Progenitor cell of endocrine pancreas (in vitro differentiated cells): ENCODE measurements at places on chromosomes 4 and X. TPM values are rescaled to one million over a fixed set of nuclear protein-coding genes. Genes with fewer than 3 reads are reported as not detected.

DNA sequence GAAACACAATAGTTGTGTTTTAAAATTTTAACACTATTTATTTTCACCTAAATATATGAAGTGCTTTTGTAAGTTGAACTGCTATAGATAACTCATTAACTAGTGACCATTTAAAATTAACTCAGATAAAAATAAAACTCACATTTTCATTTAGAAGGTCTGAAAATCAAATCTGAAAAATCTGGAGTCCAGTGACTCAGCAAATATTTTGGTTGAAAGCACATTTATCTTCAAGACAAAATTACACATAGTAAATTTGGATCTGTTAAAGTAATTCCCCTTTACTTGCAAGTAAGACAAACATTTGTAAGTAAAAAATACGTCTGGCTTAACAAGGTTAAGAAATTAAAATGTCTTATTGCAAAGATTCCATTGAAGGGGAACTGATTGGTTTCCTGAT lies 589.1 kb downstream of the TRIML1 start:
- no peak for DNase-seq

- DNase-seq = no peak
Observed at GRCh38 chr4:118180776-118181175, 146.5 kb downstream of the NDST3 start.

The SPIN2A gene
- 1.8 and 2.2 TPM in 2 replicates for total RNA-seq

- DNase-seq = no peak
Observed at GRCh38 chr4:7665321-7665720, 230.6 kb upstream of the PSAPL1 start.

DNA sequence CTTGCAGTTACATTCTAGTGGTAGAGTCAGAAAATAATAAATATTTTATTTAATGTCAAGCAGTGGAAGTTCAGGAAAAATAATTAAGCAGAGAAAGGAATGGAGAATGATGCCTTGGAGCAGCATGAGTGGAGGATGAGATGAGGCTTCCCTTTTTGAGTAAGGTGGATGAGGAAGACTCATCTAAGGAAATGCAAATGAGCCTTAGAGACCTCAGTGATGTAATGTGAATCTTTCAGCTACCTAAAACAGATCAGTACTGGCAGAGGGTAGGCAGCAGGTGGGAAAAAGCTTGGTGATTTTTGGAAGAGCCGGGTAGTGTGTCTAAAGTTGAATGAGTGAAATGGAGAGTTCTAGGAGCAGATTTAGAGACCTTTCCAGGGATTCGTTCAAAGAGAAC lies 118.2 kb downstream of the GRID2 start:
- DNase-seq = no peak

GRCh38 chrX:39144323-39144722 lies 343.1 kb downstream of the MID1IP1 start:
- DNase-seq = no peak

- no peak for DNase-seq
Observed at GRCh38 chr4:173990869-173991210, 292.6 kb downstream of the FBXO8 start.

DNA sequence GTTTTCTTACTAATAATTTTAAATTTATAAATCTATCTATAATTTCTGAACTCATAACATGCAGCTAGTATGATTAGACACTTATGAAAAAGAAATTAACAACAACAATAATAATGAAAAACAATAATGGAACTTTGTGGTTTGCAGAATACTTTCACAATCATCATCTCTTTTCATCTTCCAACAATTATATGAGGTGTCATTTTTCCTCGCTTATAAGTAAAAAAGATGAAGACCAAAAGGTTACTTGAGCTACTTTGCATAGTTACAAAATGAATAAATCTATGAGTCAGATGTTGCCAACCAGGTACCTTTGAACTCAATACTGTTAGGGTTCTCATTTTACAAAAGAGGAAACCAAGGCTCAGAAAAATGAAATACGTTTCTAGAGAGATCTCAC lies 98.5 kb upstream of the ELOVL6 start:
- DNase-seq = no peak

- no peak for DNase-seq
Observed at GRCh38 chrX:100297728-100298127, 112.3 kb downstream of the PCDH19 start.

GRCh38 chrX:124240422-124240821 lies 92.0 kb upstream of the TEX13D start:
- no peak for DNase-seq

GRCh38 chr4:64538219-64538618 lies 129.0 kb upstream of the TECRL start:
- DNase-seq = no peak

DNA sequence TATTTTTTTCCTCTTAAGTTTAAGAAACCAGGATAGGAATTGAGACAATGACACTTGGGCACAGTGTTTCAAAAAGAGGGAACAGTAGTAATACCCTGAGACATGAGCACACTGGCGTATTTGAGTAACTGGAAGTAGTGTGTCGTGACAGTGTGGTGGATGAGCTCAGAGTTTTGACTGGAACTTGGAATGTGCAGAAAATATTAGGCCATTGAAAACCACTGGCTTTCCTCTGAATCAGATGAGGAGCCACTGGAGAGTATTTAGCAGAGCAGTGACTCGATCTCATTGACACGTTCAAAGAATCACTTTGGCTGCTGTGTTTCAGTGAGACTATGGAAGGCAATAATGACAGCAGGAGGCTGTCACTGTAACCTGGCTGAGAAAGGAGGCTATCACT lies 1531.2 kb downstream of the STIM2 start:
- DNase-seq = no peak

- no peak for DNase-seq
Observed at GRCh38 chr4:165288639-165289422, 38.6 kb upstream of the MSMO1 start.

- no peak for DNase-seq
Observed at GRCh38 chr4:98586291-98586961, 72.0 kb downstream of the TSPAN5 start.

GRCh38 chr4:147837435-147837834 lies 105.5 kb downstream of the ARHGAP10 start:
- DNase-seq = no peak

- no peak for DNase-seq
Observed at GRCh38 chr4:71867598-71867997, 83.7 kb upstream of the GC start.
